ENCODE measurements at places on chromosomes 11 and 22.
A peak's percentile ranks its signal among the peaks of the same experiment; 100 is the strongest.

- no peak for DNase-seq
Observed at GRCh38 chr11:77596626-77597025, 6.9 kb downstream of the AQP11 start.

DNA sequence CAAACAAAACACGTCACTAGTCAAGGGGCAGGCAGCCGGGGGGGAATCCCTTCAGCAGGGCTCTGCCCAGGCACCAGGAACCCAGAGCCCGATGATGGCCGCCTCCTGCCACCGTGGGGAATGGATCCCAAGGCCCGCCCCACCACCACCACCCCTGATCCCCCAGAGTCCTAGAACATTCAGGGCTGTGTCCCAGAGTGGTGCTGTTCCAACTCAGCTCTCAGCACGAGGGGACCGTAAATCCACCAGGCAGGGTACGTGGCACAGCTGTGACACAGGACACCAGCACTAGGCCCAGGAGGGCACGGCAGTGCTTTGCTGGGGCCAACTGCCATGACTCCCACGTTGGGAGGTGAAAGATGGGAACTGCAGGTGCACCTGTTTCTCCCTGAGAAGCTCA, 29.6 kb downstream of the ANO1 start:
- DNase-seq, result no peak

DNA sequence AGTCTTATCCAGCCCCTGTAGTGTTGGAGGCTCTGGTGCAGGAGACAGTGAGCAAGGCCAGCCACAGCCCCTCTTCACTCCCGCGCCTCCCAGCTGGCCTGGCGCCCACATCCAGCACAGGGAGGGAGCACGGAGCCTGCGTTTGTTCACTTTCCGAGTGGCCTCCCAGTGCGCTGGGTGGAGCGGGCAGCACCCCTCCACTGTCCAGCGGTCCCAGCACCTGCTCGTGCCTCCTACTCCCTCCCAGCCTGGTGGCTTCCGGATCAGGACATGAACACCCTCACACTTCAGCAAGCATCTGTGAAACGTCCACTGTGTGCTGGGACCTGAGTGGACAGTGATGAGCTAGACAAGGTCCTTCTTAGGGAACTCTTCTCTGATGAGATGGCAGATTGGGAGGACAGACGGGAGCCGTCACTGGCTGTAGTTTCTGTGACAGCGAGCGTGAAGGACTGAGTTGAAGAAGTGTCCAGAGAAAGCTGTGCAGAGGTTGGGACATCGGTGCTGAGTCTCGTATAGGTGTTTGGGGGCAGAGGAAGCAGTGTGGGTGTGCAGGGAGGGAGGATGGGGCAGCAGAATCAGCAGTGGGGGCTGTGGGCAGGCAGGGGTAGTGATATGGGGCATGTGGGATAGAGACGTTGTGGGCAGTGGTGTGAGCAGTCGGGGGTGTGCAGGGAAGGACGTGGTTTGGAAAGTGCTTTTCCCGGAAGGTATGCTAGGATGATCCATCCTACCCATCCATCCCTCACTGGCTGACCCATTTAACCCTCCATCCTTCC, 256.8 kb downstream of the TBC1D22A start:
- DNase-seq, result no peak

DNA sequence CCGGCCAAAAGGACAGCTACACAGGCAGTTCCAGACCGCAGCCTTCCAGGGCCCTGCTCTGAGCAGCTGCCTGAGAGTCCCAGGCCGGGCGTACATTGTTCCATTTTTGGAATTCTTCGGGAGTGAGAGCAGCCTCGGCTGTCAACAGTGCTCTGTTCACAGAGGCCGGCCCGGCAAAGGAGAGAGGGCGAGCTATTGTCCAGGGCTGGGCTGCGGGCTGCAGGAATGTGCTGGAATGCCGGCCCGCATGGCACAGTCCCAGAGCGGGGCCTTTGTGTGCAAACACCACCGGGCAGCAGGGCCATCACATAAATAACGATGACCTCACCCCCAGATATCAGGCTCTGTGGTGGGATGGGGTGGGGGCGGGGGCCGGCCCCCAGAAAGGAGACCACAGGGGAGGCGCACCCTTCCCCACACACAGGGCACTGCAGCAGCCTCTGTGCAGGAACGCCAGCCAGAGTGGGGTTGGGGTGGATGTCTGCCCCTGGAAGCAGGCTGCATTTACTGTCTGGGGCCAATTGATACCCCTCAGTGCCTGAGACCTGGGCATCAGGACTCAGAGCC, 15.8 kb downstream of the LINC01488 start:
- no peak for DNase-seq

- DNase-seq, result peak; percentile 79
Observed at GRCh38 chr11:92224407-92225124, at the start of gene FAT3. TSS of gene FAT3 (plus strand) at chr11:92224818. CDS start at chr11:92352113, 127,295 bp downstream.

GRCh38 chr11:64722141-64723065, 594 bp downstream of the NRXN2 start:
- DNase-seq, result no peak
